Stimulated activated CD8-positive, alpha-beta memory T cell treated with anti-CD3 and anti-CD28 coated beads, Interleukin-7, amount 100 ng/mL, for 48 hours (primary cell): ENCODE measurements at places on chromosomes 3 and 15.

- no peak for DNase-seq
Observed at GRCh38 chr3:72538070-72538745, 310.0 kb downstream of the SHQ1 start.

- DNase-seq: no peak
Observed at GRCh38 chr3:10004960-10005564, 18.4 kb upstream of the EMC3 start.

DNA sequence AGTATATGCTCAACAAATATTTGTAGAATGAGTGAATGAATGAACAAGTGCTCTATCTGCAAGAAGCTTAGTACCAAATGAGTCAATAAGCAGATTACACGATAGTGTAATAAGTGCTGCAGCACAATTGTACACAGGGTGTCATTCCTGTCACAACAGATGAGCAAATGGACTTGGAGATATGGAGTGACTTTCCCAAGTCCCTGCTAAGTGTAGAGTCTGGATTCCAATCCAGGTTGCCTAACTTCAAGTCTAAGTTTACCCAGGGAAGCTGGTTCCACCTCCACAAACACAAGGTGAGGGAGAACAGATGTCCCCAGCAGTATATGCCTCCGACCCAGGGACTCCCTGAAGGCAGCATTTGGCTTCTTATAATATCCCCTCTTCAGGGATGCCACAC, 77.7 kb upstream of the RAD18 start:
- DNase-seq: no peak

GRCh38 chr15:95742836-95743235, 587.7 kb upstream of the NR2F2 start:
- DNase-seq: no peak

DNA sequence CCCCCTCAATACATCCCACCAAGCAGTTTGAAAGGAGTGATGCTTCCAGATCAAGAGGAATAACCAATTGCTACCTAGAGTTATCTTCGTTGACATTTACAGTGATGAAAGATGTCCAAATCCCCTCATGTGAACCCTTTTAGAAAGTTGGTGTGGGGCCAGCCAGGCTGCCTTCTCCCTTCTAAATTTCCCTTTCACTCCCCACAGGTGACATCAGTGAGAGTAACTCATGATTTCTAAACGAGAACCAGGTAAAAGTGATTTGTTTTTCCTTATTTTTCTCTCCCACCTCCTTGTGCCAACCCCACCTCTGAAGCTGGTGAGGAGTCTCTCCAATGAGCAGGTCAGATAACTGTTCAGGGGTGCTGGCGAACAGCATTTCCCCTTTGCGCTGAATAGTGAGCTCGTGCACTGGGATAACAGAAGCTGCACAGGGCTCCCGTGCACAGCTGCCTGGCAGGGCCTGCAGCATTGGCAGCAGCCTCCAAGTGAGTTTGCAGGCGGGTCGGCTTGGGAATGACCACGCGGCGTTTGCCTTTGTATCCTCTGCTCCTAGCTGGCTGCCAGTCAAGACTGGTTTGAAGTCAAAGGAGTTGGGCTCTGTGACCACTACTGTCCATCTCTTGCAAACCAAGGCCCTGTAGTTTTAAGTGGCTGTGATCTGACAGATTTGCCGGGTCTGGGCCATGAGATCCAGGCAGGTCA, 70.2 kb upstream of the CORO2B start:
- no peak for DNase-seq

DNA sequence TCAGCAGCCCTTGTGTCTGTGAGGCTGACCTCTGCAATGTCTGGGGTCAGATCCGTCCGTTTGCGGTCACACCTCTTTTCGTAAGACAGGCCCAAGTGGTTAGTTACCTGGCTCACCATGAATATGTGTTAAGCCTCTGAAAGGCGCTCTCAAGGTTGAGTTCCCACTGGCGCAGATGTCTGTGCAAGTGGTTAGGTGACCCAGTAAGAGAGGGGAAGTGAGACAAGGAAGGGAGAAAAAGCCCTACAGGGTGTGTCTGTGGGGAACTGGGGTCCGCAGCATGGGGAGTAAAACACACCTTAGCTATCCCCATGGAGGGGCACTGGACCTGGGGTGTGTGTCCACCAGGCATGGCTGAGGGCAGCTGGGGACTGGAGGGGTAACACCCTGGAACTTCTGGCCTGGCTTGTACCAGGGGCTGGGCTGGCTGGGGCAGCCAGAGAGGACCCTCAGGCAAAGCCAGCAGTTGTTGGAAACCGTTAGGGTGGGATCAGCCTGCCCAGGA, 391.6 kb upstream of the PROK2 start:
- DNase-seq: no peak

DNA sequence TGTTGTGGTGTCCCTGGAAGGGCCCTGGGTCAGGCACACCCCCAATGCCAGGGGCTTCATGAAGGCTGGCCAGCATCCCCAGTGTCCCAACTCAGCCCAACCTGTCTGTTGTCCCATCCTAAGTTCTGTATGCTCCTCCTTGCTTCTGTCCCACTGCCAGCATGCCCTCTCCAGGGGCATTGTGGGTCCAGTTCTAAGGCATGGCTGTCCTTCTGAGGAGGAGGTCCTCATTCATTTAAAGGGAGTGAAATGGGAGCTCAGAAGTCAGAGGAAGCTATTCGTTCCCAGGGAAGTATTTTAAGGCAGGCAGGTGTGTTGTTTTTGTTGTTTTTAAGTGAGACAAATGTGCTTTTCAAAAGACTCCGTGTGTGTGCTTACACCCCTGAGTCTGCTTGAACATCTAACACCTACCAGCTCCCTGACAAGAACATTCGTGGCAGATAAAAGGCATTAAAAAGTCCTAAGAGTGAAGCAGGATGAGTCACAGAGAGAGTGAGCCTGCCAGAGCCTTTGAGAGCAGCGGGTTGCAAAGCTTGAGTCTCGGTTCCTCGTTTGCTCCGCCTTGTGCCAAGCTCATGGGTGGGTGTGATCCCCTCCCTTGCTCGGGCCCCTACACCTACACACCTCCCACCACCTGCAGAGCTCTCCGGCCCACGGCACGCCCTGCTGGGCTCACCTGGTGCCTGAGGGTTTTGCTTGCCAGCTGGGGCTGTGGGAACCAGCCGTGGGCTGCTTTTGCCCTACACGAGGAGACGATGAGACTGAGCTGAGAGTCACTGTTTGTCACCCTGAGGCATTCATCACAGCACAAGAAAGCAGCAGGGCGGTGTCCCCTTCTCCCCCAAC, 183.4 kb upstream of the TOPAZ1 start:
- DNase-seq: no peak

DNA sequence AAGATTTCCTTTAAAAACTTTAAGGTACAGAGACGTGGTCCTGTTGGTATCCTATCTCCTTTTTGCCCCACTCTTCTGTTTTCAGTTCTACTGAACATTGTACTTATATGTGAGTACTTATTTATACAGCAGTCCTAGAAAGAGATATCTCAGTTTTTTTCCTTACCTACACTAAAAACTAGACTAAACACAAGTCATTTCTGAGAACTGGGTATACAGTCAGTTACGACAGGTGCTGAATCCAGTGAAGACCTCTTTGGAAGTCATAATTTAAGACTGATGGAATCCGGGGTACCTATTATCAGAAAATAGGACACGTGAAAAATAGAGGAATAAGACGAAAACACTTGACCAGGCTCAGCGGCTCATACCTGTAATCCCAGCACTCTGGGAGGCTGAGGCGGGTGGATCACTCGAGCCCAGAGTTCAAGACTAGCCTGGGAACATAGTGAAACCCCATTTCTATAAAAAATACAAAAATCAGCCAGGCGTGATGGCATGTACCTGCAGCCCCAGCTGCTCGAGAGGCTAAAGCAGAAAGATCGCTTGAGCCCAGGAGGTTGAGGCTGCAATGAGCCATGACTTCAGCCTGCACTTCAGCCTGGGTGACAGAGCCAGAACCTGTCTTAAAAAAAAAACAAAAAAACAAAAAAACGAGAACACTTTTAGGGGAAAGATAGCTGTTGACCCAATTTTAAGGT, 76.3 kb downstream of the KLHL25 start:
- no peak for DNase-seq

GRCh38 chr3:158768361-158768787, 33.5 kb upstream of the MFSD1 start:
- DNase-seq: no peak

GRCh38 chr3:161332792-161333191, 38.5 kb downstream of the SPTSSB start:
- no peak for DNase-seq

DNA sequence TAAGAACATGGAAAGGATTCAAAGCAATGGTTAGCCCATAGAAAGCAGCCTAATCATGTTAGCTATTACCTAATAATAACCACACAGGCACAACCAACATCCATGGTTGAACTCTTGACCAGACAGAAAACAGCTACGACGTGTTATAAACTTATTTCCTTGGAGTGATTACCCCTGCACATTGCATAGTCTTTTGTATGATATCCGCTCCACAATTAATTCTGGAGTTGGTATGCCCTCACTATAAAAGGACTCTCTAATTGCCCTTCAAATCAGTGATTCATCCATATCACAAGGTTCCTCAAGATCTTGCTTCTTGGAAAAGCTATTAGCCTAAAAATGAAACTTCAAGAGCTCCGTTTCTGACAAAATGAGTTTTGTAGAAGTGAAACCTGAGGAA, 117.9 kb downstream of the SYNPR start:
- DNase-seq: no peak

GRCh38 chr15:71575474-71576045, 234.8 kb upstream of the NR2E3 start:
- no peak for DNase-seq

GRCh38 chr15:68627476-68627875, 48.7 kb downstream of the CORO2B start:
- no peak for DNase-seq

- DNase-seq: no peak
Observed at GRCh38 chr3:174413062-174413912, 445.8 kb upstream of the NAALADL2 start.

GRCh38 chr3:46406788-46407611, at the start of the genes CCR5AS and CCRL2:
CCR5AS (minus strand) TSS chr3:46407066.
CCRL2 (plus strand) TSS chr3:46407259; CDS start chr3:46408080, 821 bp downstream.
- DNase-seq: no peak

- peak; percentile 12 for DNase-seq
Observed at GRCh38 chr15:63860155-63860554, 26.4 kb upstream of the HERC1 start.

DNA sequence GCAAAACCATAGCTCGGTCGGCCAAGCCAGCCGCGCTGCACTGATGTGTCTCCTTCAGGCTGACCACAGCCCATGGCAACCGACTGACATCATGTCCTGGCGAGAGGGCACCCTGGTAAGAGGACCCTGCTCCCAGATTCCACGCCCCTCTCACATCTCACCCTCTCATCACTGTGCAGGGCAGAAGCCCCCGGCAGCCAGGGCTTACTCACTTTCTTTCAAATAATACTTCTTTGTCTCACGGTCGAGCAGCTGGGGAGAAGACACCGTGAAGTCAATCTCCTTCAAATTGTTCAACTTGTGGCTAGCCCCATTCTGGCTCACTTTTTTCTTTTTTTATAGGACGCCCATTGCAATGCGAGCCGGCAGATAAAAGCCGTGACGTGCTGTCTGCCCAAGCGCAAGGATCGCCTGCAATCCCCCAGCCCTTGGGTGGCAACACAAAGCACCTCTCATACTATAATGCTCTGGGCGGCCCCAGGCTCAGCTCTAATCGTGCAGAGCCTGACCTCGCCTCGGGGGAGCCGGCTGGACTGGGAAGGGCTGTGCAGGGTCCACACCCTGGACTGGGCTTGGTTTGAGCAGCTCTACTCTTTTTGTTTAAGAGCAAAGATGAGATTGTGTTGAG, 33.6 kb downstream of the VGLL4 start:
- no peak for DNase-seq

DNA sequence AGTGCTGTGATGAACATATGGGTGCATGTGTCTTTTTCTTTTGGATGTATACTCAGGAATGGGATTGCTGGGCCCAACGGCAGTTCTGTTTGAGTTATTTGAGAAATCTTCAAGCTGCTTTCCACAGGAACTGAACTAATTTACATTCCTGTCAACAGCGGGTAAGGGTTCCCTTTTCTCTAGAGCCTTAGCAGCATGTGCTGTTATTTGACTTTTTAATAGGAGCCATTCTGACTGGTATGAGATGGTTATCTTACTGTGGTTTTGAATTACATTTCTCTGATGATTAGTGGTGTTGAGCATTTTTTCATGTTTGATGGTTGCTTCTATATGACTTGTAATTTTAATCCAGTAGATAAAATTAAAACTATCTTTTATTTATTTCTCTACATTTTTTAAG, 1168.6 kb upstream of the ALCAM start:
- DNase-seq: no peak

DNA sequence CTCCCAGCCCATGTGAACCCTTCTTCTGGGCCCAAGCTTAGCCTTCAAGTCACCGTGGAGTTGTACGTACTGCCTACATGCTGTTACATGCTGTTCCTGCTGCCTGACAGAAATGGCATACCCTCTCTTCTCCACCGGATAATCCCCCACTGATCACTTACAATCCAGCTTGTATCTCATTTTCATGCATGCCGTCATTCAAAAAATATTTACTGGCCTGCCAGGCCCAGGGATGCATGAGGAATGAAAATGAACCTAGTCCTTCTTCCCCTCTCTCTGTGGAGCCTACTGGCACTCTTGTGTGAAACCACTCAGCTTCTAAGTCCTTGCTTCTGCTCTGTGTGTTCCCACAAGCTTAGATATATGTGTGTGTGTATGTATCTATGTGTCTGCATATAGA, 60.6 kb downstream of the WNT5A start:
- DNase-seq: no peak

- DNase-seq: no peak
Observed at GRCh38 chr3:127413318-127413673, 125.5 kb upstream of the PRR20G start.

- no peak for DNase-seq
Observed at GRCh38 chr3:41196499-41197410, 2.5 kb upstream of the CTNNB1 start.

DNA sequence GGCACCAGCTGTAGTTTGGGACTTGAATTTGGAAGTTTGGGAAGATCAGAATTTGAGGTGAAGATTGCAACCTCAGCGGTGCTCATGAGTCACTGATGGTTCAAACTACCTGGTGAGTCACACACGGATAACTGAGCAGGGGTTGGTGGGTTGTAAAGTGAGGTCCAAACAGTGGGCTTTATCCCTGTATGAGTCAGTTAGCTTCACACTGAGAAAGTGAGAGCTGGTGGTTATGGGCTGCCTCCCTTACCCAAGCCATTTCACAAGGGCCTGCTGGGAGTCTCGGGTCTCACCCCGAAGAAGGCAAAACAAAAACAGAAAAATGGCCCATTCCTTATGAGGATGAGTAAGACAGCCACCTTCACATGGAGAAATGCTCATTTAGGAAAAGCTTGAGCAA, 77.0 kb downstream of the ITGA11 start:
- no peak for DNase-seq
